T-helper 22 cell (primary cell): ENCODE measurements at places on chromosomes 16 and 17.
A peak's percentile ranks its signal among the peaks of the same experiment; 100 is the strongest.

DNA sequence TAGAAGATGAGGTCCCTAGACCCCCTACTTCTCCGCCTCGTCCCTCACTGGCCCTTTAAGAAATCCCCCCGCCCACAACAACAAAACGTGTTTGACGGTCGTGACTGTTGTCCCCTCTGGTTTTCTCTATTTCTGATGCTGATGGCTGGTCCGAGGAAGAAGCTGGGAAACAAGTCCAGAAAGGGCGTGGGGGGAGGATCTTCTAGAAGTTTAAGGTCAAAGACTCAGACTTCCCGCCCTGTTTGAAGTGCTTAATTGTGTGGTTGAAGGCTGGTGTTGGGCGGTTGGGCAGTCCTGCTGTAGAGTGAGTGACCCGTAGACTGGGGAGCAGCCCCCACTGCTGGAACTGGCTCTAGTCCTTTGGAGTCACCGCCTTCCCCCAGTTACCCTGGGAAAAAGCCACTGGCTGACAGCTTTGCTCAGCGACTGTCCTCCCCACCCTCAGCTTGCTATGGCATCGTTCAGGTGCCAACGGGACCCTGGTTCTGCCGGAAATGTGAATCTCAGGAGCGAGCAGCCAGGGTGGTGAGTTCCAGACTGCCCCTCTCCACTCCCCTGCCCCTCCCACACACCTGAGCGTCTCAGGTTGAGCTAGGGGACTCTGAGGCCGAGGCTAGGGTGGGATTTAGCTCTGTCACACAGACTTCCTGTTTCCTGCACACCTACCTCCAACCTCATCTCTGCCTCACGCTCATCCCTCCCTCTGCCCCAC lies 1.6 kb downstream of the MLLT6 start:
- DNase-seq = peak; percentile 21

- DNase-seq = no peak
Observed at GRCh38 chr17:73911726-73912372, 267.6 kb upstream of the SDK2 start.

GRCh38 chr17:39700148-39700987 lies 504 bp downstream of the ERBB2 start:
- no peak for DNase-seq

- DNase-seq = no peak
Observed at GRCh38 chr16:12087901-12088421, 111.4 kb downstream of the SNX29 start.

- DNase-seq = no peak
Observed at GRCh38 chr17:8696426-8696825, 48.2 kb downstream of the CCDC42 start.

DNA sequence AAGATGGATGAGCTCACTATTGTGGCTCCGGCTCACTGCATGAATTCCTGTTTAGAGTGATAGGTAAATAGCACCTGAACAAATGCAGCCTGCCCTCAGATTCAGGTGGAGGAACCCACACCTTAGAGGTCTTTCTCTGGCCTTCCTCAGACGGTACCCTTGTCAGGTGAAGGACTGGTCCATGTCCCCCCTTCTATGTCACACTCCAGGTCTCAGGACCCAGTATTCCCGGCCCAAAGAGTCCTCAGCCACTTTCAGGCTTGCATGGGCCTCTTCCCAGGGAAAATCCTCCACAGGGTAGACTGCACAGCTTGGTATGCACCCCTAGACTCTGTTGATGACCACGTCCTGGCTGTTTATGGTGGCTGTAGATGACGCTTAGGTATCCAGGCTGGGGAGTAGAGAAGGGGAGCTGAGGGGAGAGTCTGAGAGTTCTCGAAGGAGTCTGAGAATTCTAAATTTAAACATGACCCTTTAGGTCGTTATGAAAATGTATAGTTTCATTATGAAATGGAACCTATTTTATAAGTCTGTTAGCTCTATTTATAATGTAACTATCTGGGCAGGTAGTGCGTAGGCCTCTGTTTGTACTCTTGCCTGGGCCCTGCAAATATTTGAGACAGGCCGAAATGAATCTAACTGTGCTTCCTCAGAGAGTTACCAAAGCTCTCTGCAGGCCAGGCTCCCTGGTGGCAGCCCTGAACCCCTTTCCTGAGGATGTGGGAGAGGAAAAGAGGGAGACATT lies 32.5 kb upstream of the CCR7 start:
- no peak for DNase-seq

DNA sequence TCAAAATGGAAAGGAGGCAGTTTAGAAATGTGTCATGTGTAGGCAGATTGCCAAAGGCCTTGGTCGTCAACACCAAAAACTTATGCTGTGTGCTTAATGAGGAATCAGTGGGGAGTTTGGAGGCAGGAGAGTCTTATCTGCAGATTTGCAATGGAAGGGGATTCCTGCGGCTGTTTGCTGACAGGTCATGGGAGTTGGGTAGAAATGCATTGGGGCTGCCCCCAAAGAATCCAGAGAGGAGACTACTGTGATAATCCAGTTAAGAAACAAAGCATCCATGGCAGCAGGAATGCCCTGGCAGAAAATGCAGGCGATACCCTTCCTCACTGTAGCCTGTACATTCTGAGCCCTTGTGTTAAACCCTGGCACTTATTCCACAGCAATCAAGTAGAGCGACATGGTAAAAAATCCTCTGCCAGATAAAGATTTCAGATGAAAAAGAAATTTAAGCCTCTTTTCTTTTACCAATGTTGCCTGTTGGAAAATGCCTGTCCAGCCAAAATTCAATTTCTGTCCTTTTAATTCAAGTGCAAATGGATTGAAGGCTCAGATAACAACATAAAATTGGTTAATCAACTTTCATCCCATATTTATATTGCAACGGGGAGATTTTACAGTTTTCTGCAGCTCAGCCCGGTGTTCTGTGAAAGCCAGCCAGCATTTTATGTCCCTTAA lies 491.0 kb upstream of the CDH5 start:
- DNase-seq = no peak

- no peak for DNase-seq
Observed at GRCh38 chr16:50940275-50940854, 198.5 kb downstream of the CYLD start.

DNA sequence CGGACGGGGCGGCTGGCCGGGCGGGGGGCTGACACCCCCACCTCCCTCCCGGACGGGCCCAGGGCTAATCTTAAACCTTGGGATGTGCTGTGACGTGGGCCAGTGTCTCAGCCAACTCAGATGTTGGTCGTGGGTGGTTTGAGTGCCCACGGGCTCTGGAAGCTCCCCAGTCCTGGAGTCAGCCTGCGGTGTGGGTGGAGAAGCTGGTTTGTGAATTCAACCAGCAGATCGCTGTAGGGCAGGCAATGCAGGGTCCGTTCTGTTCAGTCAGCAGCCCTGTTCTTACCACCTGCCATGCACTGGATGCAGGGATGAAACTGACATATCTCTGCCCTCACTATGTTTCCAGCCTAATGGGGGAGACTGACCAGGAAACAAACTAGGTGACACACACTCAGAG lies 8.0 kb upstream of the ZNF500 start:
- no peak for DNase-seq

GRCh38 chr16:53453928-53454327 lies 19.7 kb downstream of the RBL2 start:
- DNase-seq = no peak

- no peak for DNase-seq
Observed at GRCh38 chr17:18324140-18325050, 9.3 kb downstream of the SMCR8 start.

GRCh38 chr17:79939755-79940458 lies 95.8 kb downstream of the TBC1D16 start:
- DNase-seq = no peak

- DNase-seq = no peak
Observed at GRCh38 chr17:38451840-38452529, 23.7 kb downstream of the ARHGAP23 start.

- no peak for DNase-seq
Observed at GRCh38 chr16:24906901-24907300, 61.1 kb downstream of the SLC5A11 start.

- DNase-seq = no peak
Observed at GRCh38 chr17:21146362-21147015, 19.7 kb downstream of the DHRS7B start.

- no peak for DNase-seq
Observed at GRCh38 chr16:49499869-49500610, 126.4 kb downstream of the C16orf78 start.

DNA sequence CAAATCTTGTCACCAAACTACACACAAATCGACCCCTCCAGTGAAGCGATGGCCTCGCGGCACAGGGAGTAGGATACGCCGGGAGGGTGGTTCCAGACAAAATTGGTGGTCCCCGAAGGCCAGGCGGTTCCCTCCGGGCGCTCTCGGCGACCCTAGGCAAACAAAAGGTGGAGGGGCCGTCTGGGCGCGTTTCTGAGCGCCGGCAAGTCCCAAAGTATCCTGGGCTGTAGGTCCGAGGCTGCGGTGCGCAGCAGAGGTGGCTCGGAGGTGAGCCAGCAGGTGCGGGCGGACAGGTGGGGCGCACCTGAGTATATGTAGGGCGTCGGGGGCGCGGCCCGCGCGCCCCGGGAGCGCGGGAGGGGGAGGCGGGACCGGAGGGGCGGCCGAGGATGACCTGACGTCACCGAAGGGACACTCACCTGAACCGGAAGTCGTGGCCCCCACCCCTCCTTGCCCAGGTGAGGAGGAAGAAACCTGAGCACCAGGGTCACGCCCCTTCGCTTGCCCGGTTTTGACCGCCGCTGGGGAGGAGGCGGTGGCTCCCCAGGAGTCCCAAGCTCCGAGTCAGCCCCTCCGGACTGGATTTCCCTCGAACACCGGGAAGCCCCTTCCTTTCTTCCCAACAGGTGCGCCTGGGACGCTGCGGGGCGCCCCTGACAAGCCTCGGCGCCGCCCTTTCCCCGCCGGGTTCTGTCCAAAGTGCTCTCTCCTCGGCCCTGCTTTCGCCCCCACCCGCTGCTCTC lies at the start of gene CLDN7:
Gene CLDN7, minus strand, starts transcription at position 287 of the 743 bp plus-strand sequence. CDS start 435 bp downstream, outside the sequence.
- DNase-seq = no peak

- no peak for DNase-seq
Observed at GRCh38 chr16:65249768-65250167, 127.9 kb upstream of the CDH11 start.

DNA sequence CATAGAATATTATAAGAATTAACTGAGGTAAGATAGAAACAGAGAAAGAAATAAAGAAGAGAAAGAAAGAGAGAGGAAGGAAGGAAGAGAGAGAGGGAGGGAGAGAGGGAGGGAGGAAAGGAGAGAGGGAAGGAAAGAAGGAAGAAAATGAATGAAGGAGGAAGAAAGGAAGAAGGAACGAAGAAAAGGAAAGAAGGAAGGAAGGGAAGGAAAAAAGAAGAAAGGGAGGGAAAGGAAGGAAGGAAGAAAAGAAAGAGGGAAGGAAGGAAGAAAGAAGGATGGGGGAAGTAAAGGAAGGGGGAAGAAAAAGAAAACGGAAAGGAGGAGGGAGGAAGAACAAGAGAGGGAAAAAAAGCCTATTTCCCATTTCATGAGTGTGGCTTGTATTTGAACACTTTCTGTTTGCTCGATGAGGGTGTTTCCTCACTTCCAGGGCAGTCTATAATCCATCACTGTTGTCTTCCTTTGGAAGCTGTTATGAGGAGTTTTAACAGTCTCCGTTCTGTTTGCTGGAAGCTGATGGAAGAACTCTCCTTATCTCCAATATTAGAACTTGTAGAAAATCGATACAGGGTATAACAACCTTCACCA lies 402.4 kb downstream of the TMEM114 start:
- DNase-seq = no peak

DNA sequence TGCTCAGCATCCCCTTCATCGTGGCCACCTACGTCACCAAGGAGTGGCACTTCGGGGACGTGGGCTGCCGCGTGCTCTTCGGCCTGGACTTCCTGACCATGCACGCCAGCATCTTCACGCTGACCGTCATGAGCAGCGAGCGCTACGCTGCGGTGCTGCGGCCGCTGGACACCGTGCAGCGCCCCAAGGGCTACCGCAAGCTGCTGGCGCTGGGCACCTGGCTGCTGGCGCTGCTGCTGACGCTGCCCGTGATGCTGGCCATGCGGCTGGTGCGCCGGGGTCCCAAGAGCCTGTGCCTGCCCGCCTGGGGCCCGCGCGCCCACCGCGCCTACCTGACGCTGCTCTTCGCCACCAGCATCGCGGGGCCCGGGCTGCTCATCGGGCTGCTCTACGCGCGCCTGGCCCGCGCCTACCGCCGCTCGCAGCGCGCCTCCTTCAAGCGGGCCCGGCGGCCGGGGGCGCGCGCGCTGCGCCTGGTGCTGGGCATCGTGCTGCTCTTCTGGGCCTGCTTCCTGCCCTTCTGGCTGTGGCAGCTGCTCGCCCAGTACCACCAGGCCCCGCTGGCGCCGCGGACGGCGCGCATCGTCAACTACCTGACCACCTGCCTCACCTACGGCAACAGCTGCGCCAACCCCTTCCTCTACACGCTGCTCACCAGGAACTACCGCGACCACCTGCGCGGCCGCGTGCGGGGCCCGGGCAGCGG lies 3.2 kb downstream of the UTS2R start:
- no peak for DNase-seq

DNA sequence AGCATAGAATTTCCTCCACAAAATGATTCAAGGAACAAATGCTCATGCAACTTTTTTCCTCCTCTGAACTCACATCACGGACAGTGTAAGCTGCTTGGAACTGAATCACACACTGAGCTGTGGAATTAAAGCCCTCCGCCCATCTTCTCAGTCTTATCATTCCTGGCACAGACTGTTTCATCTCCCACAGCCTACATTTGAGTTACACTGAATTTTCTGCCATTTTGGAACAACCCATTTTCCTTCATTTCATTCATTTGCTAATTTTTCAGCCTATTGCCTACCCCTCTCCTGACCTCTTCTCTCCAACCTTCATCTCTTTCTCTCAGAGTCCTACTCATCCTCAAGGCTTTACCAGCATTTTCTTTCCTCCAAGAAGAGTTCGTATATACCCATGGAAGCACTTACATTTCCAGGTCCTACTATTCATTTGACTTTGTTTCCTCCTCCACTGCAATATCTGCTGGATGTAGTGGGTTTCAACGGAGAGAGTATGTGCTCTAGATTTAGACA lies 39.1 kb upstream of the TOM1L1 start:
- DNase-seq = no peak

- no peak for DNase-seq
Observed at GRCh38 chr16:64375391-64375980, 746.4 kb downstream of the CDH11 start.

- no peak for DNase-seq
Observed at GRCh38 chr17:36463916-36464764, 22.3 kb upstream of the ZNHIT3 start.

DNA sequence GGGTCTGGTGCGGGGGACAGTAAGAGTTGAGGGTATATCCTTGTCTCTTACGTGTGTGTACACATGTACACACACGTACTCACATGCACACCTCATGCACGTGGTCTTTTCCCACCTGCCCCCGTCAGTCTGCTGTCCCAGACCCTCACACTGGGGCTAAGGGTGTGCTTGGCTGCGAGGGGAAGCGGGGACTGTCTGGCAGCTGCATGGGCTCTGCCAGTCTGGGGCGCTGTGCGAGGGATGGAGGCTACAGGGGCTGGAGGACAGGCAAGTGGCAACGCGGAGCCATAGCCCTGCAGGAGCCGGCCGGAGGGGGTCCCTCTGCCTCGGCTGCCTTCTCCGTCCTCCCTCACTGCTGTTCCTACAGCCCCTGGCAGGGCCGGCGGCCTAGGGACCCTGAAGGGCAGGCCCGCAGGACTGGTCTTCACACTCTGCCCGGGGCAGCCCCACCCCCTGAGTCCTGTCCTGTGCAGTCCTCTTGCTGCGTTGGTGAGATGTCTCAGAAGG lies 20.8 kb upstream of the SLC38A10 start:
- DNase-seq = no peak
